Activated naive CD8-positive, alpha-beta T cell treated with anti-CD3 and anti-CD28 coated beads, Interleukin-2, amount 50 U/mL, for 24 hours (primary cell): ENCODE measurements at places on chromosomes 2 and 18.

DNA sequence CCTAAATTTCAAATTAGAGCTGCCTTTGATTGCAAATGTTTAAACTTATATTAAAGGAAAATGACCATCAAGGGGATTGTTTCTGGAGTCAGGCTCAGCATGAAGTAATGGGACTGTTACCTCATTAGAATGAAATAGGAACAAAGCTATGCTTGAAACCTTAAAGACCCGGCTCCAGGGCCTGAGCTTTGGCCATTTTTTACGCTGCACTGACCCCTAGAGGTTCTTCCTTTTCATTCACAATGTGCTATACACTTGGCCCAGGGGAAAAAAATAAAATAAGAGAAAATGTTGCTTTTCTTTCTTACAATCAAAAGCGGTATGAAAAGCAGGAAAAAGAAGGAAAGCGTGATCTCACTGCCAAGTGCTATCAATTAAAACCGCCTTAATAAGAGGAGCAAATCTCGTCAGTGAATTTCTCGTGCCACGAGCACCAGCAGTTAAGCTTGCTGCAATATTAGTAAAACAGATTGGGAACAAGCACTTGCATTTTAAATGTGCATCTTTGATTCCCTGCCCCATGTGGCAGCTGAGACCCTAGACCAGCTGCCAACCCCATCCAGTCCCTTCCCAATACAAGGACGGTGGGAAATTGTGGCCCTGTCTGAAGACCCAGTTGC is 96.6 kb downstream of the MBD2 start:
- DNase-seq: peak; percentile 34

- no peak for DNase-seq
These were observed 27.9 kb upstream of the GREB1 start for GRCh38 chr2:11505652-11506610.

DNA sequence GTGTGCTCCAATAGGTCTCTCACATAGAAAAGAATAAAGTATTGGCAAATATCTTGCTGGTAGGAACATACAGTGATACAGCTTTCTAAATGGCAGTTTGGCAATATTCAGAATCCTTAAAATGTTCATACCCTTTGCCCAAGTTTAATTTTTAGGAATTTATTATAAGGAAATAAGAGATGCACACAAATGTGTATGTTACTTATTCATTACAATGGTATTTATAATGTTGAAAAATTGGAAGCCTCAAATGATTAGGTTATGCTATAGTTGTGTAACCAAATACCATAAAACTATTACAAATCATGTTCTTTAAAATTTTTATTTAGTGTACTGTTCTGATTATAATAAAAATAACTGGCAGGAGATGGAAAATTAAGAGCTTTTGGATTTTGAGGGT is 196.8 kb downstream of the MCFD2 start:
- no peak for DNase-seq

DNA sequence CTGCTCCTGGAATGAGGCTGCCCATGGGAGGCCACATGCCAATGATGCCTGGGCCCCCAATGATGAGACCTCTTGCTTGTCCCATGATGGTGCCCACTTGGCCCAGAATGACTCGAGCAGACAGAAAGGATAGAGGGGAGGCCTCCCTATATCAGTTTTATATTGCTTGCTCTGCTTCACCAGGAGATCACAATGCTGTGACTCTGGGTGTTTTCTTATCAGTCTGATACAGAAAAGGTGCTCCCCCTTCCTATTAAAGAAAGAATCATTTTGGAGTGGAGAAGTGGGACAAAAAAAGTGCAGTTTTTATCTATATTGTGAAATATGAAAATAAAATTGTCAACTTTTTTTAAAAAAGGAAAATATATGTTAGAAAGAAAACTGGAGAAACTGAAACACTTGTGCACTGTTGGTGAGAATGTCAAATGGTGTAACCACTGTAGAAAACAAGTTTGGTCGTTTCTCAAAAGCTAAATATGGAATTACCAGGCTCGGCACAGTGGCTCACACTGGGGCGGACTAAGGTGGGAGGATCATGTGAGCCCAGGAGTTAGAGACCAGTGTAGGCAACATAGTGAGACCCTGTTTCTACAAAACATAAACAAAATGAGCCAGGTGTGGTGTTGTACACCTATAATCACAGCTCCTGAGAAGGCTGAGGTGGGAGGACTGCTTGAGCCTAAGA is 21.8 kb downstream of the LPIN2 start:
- no peak for DNase-seq

- no peak for DNase-seq
These were observed 85.3 kb downstream of the LRRFIP1 start for GRCh38 chr2:237712477-237713377.

DNA sequence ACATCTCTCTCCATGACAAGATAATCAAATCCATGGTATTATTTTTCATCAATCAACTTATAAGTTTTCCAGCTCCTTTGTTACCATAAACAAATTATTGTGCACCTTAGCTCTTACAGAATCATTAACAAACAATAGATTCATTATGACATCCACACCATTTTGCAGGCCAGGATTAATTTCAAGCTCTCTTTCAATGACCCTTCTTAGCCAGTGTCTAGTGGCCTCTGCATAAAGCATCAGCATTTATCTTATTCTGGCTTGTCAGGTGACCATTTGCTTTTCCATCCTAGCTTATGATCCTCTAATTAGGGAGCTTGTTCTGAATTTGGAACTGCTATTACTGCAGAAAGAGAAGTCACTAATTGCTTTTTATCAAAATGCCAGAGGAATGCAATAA is 806.2 kb upstream of the CHAC2 start:
- DNase-seq: no peak

DNA sequence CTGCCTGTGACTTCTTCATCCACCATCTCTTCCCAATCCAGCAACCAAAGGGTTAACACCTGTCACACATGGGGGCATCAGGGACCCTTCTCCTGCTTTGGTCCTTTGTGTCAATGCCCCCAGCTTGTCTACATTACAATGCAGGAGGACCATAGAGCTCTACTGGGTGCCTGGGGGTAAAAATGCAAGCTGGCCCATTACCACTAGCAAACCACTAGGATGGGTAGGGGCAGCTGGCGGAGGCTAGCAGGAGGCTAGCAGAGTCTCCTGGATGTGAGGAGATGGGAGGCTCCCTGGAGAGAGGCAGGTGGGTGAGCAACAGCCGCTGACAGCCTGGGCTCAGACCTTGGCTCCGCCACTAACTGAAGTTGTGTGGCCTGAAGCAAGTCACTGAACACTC is 153.4 kb upstream of the SKOR2 start:
- DNase-seq: no peak

GRCh38 chr2:185610301-185610700 is 128.3 kb upstream of the FSIP2 start:
- no peak for DNase-seq
